T-helper 1 cell (primary cell): ENCODE measurements at places on chromosomes 16 and 17.

GRCh38 chr17:77822302-77823030 lies 136.0 kb upstream of the TNRC6C start:
- DNase-seq, result no peak

GRCh38 chr16:13883276-13883675 lies 36.7 kb upstream of the ERCC4 start:
- DNase-seq, result no peak

DNA sequence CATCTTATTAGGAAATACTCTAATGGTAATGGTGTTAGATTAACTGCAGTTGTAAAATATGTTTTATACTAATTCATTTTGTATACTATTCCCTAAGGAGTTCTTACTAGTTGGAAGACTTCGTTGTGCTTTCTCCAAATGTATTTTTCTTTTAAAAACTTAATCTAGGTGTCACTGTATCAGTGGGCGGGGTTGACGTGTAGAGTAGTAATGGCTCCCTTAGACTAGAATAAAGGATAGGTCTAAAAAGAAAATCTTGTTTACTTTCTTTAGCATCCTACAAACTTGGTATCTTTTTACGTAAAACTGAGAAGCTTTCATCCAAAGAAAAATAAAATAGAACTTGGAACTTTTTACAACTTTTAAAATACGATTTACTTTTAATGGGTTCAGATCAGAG lies 55.0 kb upstream of the MRC2 start:
- DNase-seq, result no peak

- no peak for DNase-seq
Observed at GRCh38 chr16:16063683-16064082, 114.3 kb downstream of the ABCC1 start.
